ENCODE measurements at places on chromosomes 11 and 22. TPM values are rescaled to one million over a fixed set of nuclear protein-coding genes. Genes with fewer than 3 reads are reported as not detected.

Gene MS4A2
- 1.2 TPM for total RNA-seq

GRCh38 chr11:123671534-123671933 is 17.1 kb upstream of the SCN3B start:
- H3K4me3 ChIP-seq = no peak overlapping the region
- no peaks in the 10 kb centered on the region for H3K36me3 ChIP-seq
- H3K27ac ChIP-seq = no peak overlapping the region
- H3K27me3 ChIP-seq = no peaks in the 10 kb centered on the region
- no peaks in the 10 kb centered on the region for H3K4me1 ChIP-seq

DNA sequence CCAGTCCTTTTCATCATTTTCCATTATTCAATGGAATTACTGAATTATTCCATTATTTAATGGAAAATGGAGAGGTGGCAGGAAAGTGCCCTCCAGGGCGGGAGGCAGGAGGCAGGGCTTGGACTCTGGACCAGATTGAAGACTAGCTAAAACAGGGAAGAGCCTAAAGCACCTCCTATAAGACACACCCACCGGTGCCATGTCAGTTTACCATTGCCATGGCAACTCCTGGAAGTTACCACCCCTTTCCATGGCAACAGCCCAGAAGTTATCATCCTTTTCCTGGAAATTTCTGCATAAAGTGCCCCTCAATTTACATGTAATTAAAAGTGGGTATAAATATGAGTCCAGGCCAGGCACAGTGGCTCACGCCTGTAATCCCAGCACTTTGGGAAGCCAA is 443.7 kb downstream of the TBC1D22A start:
- no peak overlapping the region for H3K4me3 ChIP-seq
- peaks cover 3% of the 10 kb centered on the region for H3K27me3 ChIP-seq
- no peaks in the 10 kb centered on the region for H3K4me1 ChIP-seq
- H3K36me3 ChIP-seq = no peaks in the 10 kb centered on the region
- no peak overlapping the region for H3K27ac ChIP-seq

Gene TMEM80
- 31.5 TPM for total RNA-seq

DNA sequence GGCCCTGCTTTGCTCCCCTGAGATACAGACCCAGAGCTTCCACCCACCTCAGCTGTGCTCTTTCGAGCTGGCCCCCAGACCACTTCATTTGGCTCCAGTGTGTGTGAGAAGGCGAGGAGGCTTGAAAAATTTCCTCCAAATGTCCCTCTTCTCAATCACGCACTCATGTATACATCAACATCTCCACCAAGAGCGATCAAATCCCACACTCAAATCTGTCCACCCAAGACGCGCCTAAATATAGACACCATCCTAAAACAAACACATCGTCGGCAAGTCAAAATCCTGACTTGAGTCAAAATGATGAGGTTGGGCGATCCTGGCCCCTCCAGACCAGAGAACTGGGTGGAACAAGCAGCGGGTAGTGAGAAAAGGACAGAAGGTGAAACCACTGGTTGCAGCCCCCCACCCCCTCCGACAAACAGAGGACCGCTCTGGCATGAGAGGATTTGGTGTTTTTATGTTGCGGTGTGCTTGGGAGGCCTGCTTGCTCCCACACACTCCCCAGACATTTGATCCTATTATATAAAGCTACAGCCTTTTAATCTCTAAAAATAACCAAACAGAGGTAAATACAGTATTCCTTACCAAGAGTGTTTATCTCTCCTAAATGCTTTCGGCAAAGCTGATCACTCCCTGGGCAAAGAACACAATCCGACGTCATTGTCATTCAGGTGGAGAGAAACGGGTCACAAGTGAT is 10.2 kb downstream of the MN1 start:
- H3K36me3 ChIP-seq = no peaks in the 10 kb centered on the region
- peaks cover 16% of the 10 kb centered on the region for H3K4me1 ChIP-seq
- no peak overlapping the region for H3K4me3 ChIP-seq
- H3K27me3 ChIP-seq = no peaks in the 10 kb centered on the region

Data from suprapubic skin (tissue), 4 donors.